Non-pigmented ciliary epithelial cell (primary cell): ENCODE measurements at places on chromosomes 4 and X.

- no peak for DNase-seq
Measured at GRCh38 chr4:125398263-125399002, 83.7 kb downstream of the FAT4 start.

DNA sequence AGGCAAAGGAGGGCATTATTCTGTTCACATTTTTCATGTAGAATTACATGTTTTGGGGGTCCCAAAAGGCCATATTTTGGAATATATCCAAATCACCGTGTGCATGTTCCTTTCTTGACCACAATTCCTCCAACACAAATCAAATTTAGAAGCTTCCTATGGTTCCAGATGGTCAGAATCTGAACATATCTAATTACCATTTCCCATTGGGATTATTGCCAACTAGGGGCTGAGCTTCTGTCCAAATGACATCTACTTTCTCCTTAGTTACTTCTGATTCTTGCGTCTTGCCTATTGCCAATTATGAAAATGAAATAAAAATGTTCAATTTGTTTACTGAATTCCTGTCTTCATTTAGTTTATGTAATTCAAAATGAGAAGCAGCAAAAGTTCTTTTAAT, 163.7 kb downstream of the CPE start:
- no peak for DNase-seq

GRCh38 chr4:116480546-116480945, 604.8 kb downstream of the TRAM1L1 start:
- no peak for DNase-seq

DNA sequence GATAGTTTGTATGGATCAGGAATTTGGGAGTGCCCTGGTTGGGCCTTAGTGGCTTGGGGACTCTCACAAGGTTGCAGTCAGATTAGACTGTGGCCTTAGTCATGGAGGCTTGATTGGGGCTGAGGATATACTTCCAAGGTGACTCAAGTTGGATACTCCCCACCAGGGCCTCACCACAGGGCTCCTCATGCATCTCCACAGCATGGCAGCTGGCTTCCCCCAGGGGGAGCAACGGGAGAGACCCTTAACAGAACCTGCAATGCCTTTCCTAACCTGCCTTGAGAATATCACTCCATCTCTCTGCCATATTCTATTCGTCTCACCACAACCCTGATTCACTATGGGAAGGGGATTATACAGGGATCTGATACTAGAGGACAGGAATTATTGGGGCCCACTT, 161.9 kb downstream of the RELL1 start:
- DNase-seq: no peak

- DNase-seq: no peak
Measured at GRCh38 chr4:7158991-7159390, 33.3 kb upstream of the SORCS2 start.

DNA sequence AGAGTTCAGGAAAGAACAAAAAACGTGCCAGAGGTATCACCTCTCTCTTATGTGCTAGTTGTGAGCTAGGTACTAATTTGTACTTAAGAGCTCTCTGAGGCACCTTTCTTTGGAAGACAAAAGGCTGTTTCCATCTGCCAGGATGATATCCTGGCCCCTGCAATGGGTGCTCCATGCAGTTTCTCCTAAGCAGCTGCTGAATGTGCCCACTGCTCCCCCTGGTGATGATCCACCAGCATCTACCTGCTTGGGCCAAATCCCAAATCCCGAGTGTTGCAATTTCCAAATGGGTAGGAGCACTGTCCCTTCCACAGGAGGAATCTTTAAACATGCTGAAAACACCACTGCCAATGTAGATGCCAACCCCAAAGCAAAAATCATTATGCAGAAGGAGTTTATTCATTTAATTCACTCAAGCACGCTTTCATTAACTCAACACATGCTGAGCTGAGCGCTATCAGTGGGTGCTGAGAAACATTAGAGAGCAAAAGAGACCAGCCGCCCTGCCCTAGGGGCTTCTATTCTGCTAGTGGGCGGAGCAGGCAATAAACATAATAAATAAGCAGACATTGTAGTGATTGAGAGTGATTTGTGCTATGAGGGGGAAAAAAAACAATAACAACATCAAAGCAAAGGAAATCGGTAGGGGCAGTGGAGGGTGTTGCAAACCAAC, 69.6 kb upstream of the C4orf50 start:
- DNase-seq: no peak

DNA sequence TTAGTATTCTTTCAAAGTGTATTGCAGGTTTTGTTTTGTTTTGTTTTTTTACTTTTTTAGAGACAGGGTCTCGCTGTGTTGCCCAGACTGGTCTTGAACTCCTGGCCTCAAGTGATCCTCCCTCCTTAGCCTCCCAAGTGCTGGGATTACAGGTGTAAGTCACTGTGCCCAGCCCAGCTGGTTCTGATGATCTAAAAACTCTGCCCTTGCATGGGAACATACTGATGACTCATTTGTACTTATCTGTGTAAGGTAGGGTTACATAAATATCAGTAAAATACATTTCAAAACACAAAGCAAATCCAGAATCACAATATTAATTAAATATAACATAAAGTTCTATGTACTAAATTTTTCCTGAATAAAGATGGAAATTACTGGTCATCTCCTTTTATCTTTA, 7.4 kb upstream of the SLC9B1 start:
- DNase-seq: no peak

GRCh38 chr4:40685300-40685699, 55.6 kb upstream of the RBM47 start:
- DNase-seq: peak; percentile 28

DNA sequence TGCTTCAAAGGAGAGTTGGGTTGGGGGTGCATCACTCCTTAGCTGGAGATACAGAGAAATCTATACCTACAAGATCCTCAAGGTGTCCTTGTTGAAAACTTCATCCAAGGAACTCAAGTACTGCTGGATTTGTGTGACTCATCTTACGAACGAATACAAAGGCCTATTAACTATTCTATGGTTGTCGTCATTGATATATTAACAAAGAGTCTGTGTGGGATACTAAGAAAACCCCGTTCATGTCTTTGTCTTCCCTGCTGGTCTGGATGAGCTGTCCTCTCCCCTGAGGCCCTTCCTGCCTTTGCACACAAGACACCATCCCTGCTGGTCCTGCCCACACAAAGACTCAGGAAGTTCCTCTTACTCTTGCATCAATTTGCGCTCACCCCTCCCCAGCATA, 54.9 kb upstream of the IRF2 start:
- no peak for DNase-seq

DNA sequence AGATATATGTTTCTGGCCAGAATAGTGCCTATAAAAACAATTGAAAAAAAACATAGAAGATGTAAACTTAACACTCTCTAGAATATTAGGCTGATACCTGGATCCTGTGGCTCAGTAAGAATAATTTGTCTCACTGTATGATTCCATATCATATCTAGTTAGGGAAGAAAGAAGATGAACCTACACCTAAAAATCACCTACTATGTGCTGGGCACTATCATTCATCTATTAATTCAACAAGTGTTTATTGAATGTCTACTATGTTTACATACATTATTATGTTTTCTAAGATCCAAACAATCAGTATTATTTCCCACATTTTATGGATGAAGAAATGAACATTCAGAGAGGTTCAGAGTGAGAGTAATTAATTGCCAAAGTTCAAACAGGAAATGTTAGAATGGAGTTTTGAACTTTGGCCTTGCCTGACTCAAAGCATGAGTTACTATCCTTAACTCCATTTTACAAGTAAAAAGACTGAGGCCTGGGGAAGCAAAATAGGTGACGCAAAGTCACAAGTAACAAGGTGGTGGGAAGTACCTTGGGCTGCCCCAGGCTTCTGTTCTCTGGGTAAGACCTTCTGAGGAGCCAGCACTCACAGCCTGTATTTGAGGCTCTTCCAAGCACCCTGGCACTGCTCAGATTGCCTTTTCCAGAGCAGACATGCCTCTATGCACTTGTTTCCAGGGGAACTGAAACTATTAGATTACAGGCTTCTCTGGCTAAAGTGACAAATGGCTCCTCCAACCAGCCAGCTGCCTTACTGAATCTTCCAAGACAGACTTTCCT, 111.1 kb upstream of the ACSL4 start:
- DNase-seq: no peak

DNA sequence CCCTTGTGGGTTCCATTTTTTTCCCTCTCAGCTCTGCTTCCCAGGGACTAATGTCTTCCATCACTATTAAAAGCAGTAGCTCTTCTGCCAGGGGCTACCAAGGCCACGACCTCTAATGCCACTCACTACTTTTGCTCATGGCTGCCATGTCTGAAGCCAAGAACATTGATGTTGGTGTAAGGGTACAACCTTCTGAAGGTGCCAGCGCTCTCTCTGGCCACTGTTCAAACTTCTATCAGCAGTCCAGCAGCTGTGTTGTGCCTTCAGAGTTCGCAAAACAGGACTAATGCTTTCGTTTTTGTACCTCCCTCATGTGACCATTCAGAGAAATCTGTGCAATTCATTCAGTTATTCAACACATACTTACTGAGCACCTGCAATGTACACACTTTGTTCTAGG, 121.5 kb upstream of the ENPEP start:
- DNase-seq: no peak

DNA sequence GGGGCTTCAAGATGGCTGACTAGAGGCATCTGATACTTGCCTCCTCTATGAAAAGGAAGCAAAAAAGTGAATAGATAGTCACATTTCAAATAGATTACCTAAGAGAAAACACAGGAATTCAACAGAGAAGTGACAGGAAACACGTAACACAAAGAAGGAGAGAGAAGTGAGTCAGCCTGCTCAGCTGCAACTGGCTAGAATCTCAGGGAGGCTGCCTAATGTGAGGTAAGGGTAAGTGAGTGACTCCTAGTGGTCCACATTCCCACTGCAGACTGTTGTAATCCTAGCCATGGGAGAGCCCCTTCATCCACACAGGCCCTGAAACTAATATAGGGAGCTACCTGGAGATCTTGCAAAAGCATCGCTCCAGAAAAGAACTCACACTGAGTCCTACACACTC, 179.2 kb downstream of the SLC7A11 start:
- DNase-seq: no peak

GRCh38 chr4:141180991-141181761, 39.5 kb upstream of the ZNF330 start:
- DNase-seq: no peak

DNA sequence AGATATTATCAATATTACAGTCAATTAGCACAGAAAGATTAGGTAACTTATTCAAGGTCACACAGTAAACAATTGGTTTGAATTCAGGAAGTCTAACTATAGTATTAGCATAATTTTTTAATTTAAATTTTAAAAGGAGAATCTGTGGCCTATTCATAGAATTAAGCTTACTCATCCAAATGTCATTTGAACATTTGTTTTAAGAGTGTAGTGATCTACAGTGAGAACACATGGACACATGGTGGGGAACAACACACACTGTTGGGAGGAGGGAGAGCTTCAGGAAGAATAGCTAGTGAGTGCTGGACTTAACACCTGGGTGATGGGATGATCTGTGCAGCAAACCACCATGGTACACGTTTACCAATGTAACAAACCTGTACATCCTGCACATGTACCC, 48.3 kb downstream of the MEPE start:
- DNase-seq: no peak

DNA sequence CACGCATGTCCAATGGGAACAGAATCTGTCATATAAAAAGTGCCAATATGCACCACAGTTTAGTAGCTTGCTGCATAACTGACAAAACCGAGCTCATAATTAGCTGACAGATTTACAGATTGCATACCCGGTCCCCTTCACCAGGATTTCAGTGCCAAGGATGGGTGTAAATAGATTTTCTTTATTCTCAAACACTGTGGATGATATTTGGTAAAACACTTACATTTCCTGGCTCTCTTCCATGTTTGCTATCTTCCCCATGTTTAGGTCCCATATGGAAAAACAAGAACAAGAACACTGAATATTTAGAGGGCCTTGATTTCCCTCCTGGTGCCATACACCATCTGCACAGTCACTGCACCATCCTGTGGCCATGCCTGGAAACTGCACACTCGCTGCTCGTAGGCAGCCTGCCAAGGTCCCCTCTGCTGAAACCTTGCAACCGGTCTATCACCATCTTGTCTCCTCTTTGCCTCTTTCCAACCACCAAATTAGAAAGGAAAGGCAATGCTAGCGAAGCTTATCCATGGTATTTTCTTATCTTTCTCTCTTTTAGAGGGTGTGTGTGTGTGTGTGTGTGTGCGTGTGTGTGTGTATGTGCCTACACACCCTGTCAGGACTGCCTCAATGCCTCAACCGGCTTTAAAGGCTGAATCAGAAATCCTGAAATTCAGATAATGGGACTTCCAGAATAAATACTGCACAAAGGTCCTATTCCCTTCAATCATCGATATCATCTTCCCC, 124.2 kb upstream of the MBNL3 start:
- no peak for DNase-seq

GRCh38 chr4:646460-646859, 21.1 kb downstream of the PDE6B start:
- DNase-seq: no peak

DNA sequence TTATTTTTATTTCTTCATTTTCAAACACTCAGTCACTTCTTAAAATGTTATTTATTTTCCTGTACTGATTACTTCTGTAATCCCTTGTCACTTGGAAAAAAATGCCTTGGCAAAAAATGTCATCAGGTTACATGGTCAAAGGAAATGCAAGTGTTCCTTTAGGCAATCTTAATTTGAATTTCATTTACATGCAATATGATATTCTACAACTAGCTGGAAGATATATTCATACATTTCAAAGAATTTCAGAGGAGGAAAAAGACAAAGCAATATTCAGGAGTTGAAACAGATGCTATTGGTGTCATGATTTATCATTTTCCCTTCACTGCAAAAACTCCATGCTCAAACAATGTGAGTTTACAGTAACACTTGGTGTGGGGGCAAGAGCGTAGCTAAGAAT, 1316.6 kb downstream of the FSTL5 start:
- no peak for DNase-seq

DNA sequence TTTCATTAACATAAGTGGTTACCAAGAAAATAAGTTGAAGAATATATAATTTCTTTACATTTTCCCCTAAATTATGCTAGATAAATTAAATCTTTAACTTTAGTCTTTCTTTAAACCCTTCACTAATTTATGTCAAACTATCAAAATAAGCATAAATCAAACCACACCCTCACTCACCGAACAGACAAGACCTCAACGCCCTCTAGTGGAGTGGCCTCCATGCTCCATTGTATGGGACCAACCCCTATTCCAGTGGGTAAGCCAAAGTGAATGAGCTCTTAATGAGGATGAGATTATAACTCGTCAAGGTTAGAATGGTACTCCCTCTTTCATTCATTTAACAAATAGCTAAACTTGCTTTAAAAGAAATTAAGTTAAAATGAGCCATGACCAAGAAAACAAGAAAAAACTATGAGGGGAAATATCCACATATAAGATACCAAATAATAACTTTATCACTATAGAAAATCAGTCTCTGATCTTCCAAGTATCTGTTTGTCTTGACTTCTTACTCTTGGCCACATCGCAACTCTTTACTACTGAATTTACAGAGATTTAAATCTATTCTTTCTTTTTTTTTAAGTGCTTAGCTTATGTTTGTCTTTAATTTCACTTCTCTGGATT, 15.6 kb upstream of the BBS12 start:
- peak; percentile 40 for DNase-seq

- no peak for DNase-seq
Measured at GRCh38 chr4:11565899-11566298, 137.2 kb upstream of the HS3ST1 start.
